ENCODE measurements at places on chromosomes 1 and 21.

- DNase-seq, result peak; percentile 72
Observed at GRCh38 chr1:183349201-183349711, 68.9 kb downstream of the NMNAT2 start.

DNA sequence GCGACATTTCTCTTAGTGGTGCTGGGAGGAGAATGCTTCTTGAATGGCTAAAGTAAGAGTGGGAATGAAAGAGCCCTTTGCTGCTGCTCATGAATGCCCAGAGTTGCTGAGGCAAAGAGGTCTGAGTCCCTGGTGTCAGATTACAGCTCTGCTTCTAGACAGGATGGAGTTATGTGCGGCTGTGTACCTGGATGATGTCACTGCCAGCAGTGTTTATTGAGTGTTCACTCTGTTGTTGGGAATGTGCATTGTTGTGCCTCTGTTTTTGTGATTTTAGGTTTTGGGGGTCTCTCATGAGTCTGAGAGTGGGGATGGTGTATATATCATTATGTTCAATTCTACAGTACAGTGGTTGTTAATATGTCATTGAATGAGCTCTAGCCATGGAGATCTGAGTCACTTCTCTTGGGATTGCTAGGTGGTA is 2.7 kb downstream of the CDC14A start:
- peak; percentile 37 for DNase-seq

DNA sequence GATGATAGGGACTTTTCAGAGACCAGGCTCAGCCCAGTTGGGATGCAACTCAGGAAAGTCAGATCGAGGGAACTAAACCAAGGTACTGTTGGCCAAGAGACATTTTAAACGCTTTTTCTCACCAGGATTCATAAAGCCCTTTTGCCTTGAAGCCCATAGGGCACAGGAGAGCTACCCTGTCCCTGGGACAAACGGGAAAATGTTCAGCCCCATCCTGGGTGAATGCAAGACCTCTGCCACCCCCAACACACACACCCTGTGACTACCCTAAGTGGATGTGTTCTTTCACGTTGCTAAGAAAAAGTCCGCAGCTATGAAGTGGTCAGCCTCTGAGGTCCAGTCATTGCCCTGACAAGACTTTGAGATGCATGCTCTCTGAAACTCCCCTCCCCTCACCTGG is 58.4 kb downstream of the ITPKB start:
- no peak for DNase-seq

- no peak for DNase-seq
Observed at GRCh38 chr21:31176725-31177124, 138.4 kb upstream of the KRTAP19-8 start.

- peak; percentile 82 for DNase-seq
Observed at GRCh38 chr1:61079898-61080336, 2.4 kb upstream of the NFIA start.

GRCh38 chr21:42343556-42343955 is 7.2 kb downstream of the TFF2 start:
- DNase-seq, result no peak

Data from adipocyte (in vitro differentiated cells).